Activated CD8-positive, alpha-beta T cell treated with anti-CD3 and anti-CD28 coated beads for 36 hours (primary cell): ENCODE measurements at places on chromosomes 7 and 10. TPM values are rescaled to one million over a fixed set of nuclear protein-coding genes. Genes with fewer than 3 reads are reported as not detected.

DNA sequence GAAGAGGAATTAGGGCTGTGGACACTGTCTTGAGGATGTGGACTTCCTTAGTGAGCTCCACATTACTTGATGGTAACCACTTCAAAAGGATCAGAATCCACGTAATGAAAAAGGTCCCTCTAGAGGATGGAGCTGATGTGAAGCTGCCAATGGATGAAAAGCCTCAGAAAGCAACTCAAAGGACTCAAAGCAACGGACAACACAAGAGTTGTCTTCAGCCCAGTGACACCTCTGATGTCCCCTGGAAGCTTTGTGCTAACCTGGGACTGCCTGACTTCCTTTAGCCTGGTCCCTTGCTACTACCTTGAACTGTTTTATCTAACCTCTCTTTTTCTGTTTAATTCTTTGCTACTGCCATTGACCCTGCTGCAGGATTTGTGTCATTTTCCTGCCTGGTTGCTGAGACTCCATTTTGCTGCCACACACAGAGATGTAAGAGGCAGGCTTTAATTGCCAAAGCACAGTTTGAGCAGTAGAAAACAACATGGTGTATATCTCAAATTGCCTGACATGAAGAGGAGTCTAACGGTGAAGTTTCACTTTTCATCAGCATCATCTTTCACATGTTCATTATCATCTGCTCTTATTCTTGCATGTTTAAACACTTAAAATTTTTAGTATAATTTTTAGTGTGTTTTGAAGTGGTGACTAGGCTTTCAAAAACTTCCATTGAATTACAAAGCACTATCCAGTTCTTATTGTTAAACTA, 11.1 kb upstream of the SGCE start:
- DNase-seq, result no peak

GRCh38 chr10:74983383-74983782, 128.1 kb upstream of the SAMD8 start:
- no peak for DNase-seq

GRCh38 chr10:120813085-120813484, 38.1 kb upstream of the WDR11 start:
- no peak for DNase-seq

The PTPRZ1 gene
- not detected for total RNA-seq

DNA sequence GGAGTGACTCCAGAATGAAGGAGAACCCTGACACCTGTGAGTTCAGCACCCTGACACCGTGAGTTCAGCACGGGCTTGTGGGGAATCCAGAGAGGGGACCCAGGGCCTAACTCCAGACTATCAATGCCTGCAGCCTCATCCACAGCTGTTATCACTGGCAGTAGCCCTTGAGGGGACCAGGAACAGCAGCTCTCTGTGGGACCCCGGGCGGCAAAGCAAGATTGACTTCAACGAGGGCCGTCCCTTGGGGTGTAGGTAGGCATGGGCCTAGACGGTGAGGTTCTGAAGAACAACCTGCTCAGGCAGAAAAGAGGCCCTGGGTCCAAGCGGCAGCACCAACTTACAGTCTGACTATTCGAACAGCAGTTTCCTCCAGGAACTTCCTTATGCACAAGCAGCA, 8.9 kb downstream of the GRID1 start:
- DNase-seq, result no peak

DNA sequence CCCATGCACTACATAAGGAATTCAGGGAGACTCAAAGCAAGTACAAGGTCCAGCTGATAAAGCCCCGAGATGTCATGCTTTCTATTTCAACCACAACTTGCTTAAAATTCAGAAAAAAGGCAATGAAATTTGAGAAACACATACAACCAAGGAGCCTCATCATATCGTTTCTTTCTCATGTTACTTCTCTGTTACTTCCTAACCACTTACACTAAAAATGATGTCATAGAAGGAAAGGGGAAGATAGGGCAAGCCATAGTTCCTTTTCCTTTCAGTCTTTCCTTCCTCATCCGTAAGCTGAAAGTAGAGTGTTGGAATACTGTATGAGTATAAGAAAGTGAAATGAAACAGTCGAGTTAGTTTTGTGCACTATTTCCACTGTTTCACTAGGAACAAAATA, 27.9 kb upstream of the CDK14 start:
- no peak for DNase-seq

DNA sequence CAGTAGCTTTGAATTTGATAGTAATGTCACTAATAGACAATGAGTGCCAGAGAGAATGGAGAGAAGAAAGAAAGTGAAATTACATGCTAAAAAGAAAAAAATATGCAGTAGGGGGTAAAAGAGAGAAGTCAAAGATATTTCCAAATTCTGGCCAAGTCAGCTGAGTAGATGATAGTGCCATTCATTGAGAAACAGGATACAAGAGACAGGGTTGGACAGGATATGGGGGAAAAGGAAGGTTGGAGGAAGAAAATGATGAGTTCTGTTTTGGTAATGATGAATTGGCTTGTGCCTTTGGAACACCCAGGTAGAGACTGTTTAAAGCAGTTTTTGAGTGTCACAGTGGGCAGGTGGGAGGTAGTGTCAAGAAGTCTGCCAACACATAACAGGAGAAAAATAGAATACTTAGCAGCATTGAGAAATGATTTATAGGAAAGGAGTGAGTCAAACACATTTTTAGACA, 78.3 kb downstream of the LRRC17 start:
- DNase-seq, result no peak

GRCh38 chr7:15341817-15342216, 220.0 kb downstream of the AGMO start:
- no peak for DNase-seq

- DNase-seq, result no peak
These were observed 179.3 kb upstream of the CSTF2T start for GRCh38 chr10:51878695-51879094.

- no peak for DNase-seq
These were observed 202.2 kb downstream of the AUTS2 start for GRCh38 chr7:69800495-69800894.

The SFTPA1 gene
- total RNA-seq, result not detected

DNA sequence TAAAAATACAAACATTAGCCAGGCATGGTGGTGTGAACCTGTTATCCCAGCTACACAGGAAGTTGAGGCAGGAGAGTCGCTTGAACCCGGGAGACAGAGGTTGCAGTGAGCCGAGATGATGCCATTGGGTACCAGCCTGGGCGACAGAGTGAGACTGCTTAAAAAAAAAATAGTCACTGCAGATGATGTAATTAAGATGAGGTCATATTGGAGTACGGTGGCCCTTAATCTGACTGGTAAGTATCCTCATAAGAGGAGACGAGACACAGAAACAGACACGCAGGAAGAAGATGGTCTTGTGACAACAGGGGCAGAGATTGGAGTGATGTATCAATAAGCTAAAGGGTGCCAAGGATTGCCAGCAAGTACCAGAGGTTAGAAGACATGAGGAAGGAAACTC, 156.0 kb downstream of the FAM107B start:
- DNase-seq, result no peak

The ADRA2A gene
- not detected for total RNA-seq

DNA sequence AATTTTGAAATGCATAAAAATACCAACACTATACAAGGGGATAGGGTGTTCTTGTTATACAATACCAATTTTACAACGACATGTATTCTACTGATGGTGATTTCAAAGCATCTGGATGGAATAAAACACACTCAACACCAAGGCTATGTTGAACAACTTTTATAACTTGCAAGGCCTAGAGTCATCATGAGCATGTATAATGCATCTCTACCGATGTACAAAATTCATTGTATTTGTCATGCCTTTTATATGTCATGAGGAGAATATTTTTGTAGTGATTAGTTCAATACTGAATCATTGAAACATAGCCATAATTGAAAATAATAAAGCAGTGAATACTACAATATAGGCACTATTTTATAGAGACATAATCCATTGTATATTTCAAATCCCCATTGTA, 160.2 kb downstream of the ETV1 start:
- no peak for DNase-seq

The OR2A5 gene
- total RNA-seq, result not detected

The GPR146 gene
- 8.5 TPM for total RNA-seq

GRCh38 chr10:27319752-27320431, 79.3 kb upstream of the ACBD5 start:
- DNase-seq, result peak; percentile 13

GRCh38 chr10:8051109-8051821, 3.2 kb upstream of the GATA3 start:
- DNase-seq, result no peak

The CRYGN gene
- total RNA-seq, result 0.16 TPM

- peak; percentile 50 for DNase-seq
These were observed 20.6 kb upstream of the ADAMTS14 start for GRCh38 chr10:70651661-70652060.

DNA sequence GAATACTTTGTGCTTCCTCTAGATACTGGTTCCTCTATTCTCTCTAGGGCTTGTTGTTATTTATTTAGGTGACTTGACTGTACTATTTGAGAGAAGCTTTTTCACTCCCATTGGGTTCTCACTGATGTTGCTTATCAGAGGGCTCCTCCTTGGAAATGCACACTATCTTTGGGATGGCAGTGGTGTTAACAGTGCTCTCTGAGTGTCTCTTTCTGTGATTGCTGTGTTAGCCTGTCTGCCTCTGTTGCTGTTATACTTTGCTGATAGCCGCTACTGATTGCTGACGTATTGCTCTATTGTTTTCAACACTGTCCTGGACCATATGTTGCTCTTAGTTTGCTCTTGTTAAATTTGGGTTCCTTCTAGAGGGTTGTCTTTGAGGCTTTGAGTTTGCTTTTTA, 34.7 kb downstream of the ZNF33A start:
- no peak for DNase-seq

DNA sequence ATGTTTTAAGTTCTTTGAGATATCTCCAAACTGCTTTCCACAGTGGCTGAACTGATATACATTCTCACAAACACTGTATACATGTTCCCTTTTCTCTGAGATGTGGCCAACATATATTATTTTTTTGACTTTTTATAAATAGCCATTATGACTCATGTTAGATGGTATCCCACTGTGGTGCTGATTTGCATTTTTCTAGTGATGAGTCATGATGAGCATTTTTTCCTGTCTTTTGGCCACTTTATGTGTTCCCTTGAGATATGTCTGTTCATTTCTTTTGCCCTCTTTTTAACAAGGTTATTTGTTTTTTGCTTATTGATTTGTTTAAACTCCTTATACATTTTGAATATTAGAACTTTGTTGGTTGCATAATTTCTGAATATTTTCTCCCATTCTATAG, 1055.1 kb downstream of the NXPH1 start:
- DNase-seq, result no peak

- no peak for DNase-seq
These were observed 15.0 kb downstream of the FZD9 start for GRCh38 chr7:73448609-73449008.

- DNase-seq, result peak; percentile 24
These were observed 9.4 kb upstream of the GRK5 start for GRCh38 chr10:119197921-119198320.

DNA sequence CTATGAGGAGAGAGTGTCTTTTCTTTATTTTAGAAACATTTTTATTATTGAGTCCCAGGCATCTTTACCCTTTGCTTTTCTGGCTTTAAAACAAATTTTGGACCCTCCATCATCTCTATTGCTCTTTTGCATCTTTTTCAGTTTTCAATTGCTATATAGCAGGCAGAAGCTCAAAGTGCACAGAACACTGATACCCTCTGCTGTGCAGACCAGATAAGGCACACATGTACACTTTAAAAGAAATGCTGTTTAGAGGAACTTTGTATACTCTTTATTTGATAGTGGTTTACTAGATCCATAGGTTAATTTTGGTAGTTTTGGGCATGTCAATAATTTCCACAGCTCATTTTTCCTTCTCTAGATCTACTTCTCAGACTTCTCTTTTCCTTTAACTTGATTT, 324.2 kb downstream of the SH2D4B start:
- DNase-seq, result no peak

DNA sequence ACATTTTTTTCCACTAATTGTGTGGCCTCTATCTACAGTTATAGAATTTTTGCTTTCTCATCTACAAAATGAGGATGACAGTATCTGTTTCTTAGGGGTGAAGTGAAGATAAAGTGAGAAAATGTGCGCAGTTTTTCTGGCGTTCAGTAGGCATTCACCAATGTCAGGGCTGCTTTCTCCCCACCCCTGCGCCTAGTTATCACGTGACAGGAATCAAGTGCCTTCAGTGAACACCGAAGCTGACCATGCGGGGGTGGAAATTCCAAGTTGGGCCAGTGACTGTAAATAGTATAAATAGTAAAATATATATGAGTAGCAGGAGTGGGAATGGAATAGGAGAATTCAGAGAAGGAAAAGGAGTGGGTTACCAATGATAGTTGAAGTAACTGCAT, 77.4 kb downstream of the TAF3 start:
- no peak for DNase-seq

DNA sequence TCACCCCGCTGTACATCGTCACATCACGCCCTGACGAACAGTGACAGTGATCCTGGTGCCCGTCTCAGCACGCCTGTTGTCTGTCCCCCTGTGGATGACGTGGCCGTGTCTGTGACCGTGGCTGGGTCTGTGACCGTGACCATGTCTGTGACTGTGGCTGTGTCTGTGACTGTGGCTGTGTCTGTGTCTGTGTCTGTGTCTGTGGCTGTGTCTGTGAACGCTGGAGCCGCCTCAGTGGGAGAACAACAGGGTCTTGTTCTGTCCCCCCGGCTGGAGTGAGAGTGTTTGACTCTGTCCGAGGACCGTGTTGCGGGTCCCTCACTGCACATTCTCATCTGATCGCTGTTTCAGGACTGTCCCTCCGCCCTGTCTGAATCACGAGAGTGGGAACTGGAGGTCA, 202.2 kb downstream of the TCERG1L start:
- no peak for DNase-seq

DNA sequence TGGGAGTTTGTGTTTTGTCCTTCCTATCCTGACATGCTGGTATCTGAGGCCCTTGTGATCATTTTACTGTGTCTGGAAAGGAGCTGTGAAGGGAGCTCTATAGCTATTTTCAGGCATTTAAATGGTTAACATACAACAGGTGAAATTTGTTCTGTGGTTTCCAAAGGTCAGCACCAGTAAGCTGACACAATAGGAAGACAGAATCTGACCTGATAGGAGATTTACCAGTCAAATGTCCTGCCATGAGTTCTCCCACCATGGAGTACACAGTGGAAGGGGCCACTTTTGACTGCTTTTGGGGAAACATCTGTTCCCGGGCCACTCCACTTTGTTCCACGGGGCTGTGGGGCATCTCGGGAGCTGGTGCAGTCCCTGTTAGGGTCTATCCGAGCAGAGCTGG, 17.6 kb downstream of the FKBP6 start:
- no peak for DNase-seq

- no peak for DNase-seq
These were observed 122.5 kb upstream of the SAMD8 start for GRCh38 chr10:74988832-74989561.

GRCh38 chr7:821688-822087, 10.6 kb upstream of the SUN1 start:
- DNase-seq, result no peak
